Activated CD4-positive, alpha-beta T cell treated with anti-CD3 and anti-CD28 coated beads, Interleukin-2, amount 50 U/mL, for 1 hour (primary cell): ENCODE measurements at places on chromosomes 4 and X.
A peak's percentile ranks its signal among the peaks of the same experiment; 100 is the strongest.

GRCh38 chr4:42080306-42080705 lies 72.1 kb downstream of the BEND4 start:
- DNase-seq: no peak

DNA sequence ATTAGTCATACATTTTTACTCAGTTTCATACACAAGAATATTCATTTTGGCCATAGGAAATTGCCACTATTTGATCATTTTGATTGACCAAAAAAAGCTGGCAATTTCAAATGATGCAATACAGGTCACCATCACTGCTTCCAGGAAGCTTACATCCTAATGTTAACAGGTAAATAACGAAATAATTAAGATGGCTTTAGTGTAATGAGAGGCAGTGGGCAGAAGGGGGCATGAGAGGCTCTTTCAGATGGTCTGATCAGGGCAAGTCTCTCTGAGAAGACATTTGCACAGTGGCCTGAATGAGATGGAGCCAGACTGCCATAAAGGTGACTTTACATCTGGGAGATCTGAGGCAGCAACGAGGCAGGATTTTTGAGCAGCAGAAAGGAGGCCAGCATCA lies 170.7 kb downstream of the SLIT2 start:
- peak; percentile 8 for DNase-seq

GRCh38 chr4:48546336-48546735 lies 56.3 kb downstream of the ZAR1 start:
- peak; percentile 12 for DNase-seq

- no peak for DNase-seq
Observed at GRCh38 chrX:104118765-104119164, 6.4 kb downstream of the ZCCHC18 start.

DNA sequence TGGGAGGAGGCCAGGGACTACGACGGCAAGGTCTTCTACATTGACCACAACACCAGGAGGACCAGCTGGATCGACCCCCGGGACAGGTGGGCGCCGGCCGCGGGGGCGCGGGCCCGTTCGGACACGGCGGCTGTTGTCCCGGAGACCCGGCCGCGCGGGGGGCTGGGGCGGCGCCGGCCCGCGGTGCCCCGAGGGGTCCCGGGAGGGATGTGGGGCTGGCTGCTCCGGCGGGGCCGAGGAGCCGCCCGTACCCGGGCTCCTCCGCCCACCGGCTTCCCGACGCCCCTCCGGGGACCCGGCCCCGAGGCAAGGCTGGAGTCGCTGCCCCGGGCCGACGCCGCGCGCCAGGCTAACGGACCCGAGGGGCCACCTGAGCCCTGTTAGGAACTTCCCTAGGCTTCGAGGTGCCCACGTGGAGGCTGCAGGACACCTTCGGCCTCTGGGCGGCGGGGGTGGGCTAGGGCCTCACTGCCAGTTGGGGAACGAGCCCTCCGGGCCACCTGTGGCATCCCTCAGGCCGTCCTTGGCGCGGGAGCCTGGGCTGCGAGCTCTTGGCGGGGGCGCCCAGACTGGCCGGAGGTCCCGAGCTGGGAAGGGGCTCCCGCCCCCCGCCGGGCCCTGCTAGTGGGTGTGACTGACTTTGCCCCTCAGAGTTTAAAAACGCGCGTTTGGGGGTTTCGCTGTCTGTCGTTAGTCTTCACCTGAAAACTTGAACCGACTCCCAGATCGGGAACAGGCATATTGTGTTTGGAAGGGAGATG lies 660 bp downstream of the WWC2 start:
- DNase-seq: peak; percentile 1
